Activated T-helper 1 cell treated with anti-CD3 and anti-CD28 coated beads, Interleukin-12 subunit alpha, Interleukin-12 subunit beta, Interleukin-2, Interleukin-4 antibody, amounts not matched to agents 30 ng/mL and 10 ng/mL and 1 ng/mL, durations not matched to agents 14 hours and 24 hours and 36 hours (primary cell): ENCODE measurements at places on chromosomes 2 and 18. TPM values are rescaled to one million over a fixed set of nuclear protein-coding genes. Genes with fewer than 3 reads are reported as not detected.

Gene SP140L
- 57.4 and 57.8 TPM in 2 replicates for total RNA-seq

Gene SIX3
- total RNA-seq, result not detected in 2 replicates

Gene CLK1
- 91.7 and 99.5 TPM in 2 replicates for total RNA-seq

Gene SRD5A2
- total RNA-seq, result not detected in 2 replicates

Gene RAB17
- total RNA-seq, result not detected in 2 replicates

Gene CXCR1
- not detected in 2 replicates for total RNA-seq

Gene HOXD11
- total RNA-seq, result not detected in 2 replicates

Gene FIGN
- total RNA-seq, result not detected in 2 replicates

Gene NEB
- total RNA-seq, result 0.05 and 0.08 TPM in 2 replicates

Gene CTIF
- 7.2 and 8.5 TPM in 2 replicates for total RNA-seq

Gene CACNB4
- 0.39 and 0.83 TPM in 2 replicates for total RNA-seq

Gene KHK
- total RNA-seq, result 12.2 and 12.4 TPM in 2 replicates

Gene NEUROD1
- not detected in 2 replicates for total RNA-seq

Gene PDCL3
- total RNA-seq, result 39.2 and 45.5 TPM in 2 replicates

Gene IRS1
- total RNA-seq, result 3.8 and 4.2 TPM in 2 replicates

Gene GRP
- total RNA-seq, result not detected in 2 replicates
